Upper lobe of left lung (tissue), 6 donors: ENCODE measurements at places on chromosomes 16 and 17. TPM values are rescaled to one million over a fixed set of nuclear protein-coding genes. Genes with fewer than 3 reads are reported as not detected.

DNA sequence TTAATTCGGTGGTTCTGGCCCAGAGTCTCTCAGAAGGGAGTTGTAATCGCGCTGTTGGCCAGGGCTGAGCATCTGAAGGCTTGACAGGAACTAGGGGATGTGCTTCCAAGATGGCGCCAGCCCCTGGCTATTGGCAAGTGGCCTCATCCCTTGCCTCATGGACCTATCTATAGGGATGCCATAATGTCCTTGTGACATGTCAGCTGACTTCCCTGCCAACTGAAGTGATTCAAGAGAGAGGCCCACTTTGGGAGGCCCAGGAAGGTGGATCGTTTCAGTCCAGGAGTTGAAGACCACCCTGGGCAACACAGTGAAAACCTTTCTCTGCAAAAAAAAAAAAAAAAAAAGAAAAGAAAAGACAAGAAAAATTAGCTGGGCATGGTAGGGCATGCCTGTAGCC lies 15.0 kb upstream of the C16orf87 start:
- H3K36me3 ChIP-seq: no peaks in the 10 kb centered on the region
- no peak overlapping the region for H3K4me3 ChIP-seq
- no peak for DNase-seq
- H3K27me3 ChIP-seq: no peaks in the 10 kb centered on the region
- no peak overlapping the region for H3K27ac ChIP-seq
- peaks cover 6% of the 10 kb centered on the region for H3K4me1 ChIP-seq

MYH13 gene
- not detected for total RNA-seq

GRCh38 chr16:50261707-50262235 lies 4.6 kb upstream of the ADCY7 start:
- no peaks in the 10 kb centered on the region for H3K36me3 ChIP-seq
- peak overlapping the region; percentile 52 for H3K27ac ChIP-seq
- no peak overlapping the region for H3K4me3 ChIP-seq
- peaks cover 27% of the 10 kb centered on the region for H3K4me1 ChIP-seq
- H3K27me3 ChIP-seq: no peaks in the 10 kb centered on the region
- DNase-seq: no peak

GRCh38 chr16:2150418-2151187 lies 2.2 kb downstream of the RAB26 start:
- DNase-seq: peak; percentile 64
- peaks cover 54% of the 10 kb centered on the region for H3K4me1 ChIP-seq
- H3K27me3 ChIP-seq: no peaks in the 10 kb centered on the region
- peaks cover 6% of the 10 kb centered on the region for H3K36me3 ChIP-seq
- H3K27ac ChIP-seq: no peak overlapping the region

PLA2G10 gene
- total RNA-seq: 10.2 TPM

DNA sequence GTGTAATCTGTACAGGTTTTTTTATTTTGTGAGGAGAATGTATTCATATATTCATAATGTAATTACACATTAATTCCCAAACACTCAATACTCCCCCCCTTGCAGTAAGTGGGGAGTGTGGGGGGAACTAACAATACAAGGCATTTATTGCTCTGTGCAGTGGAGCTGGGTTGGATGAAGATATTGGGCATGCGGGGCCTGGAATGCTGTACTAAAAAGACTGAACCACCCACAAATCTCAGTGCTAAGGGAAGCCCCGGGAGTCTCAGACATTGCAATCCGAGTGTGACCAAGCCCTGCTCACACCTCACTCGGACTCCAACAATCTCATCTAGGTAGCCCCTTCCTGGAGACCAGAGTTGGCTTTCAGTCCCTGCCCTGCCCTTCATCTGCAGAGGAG lies 6.0 kb downstream of the PLLP start:
- H3K4me1 ChIP-seq: peaks cover 65% of the 10 kb centered on the region
- no peak overlapping the region for H3K27ac ChIP-seq
- no peak overlapping the region for H3K4me3 ChIP-seq
- H3K36me3 ChIP-seq: no peaks in the 10 kb centered on the region
- no peak for DNase-seq
- H3K27me3 ChIP-seq: no peaks in the 10 kb centered on the region

- H3K36me3 ChIP-seq: no peaks in the 10 kb centered on the region
- H3K4me1 ChIP-seq: no peaks in the 10 kb centered on the region
- no peak for DNase-seq
- no peaks in the 10 kb centered on the region for H3K27me3 ChIP-seq
Observed at GRCh38 chr17:73062726-73063125, 29.8 kb downstream of the SLC39A11 start.

SNAI3 gene
- 7.5 TPM for total RNA-seq

DNA sequence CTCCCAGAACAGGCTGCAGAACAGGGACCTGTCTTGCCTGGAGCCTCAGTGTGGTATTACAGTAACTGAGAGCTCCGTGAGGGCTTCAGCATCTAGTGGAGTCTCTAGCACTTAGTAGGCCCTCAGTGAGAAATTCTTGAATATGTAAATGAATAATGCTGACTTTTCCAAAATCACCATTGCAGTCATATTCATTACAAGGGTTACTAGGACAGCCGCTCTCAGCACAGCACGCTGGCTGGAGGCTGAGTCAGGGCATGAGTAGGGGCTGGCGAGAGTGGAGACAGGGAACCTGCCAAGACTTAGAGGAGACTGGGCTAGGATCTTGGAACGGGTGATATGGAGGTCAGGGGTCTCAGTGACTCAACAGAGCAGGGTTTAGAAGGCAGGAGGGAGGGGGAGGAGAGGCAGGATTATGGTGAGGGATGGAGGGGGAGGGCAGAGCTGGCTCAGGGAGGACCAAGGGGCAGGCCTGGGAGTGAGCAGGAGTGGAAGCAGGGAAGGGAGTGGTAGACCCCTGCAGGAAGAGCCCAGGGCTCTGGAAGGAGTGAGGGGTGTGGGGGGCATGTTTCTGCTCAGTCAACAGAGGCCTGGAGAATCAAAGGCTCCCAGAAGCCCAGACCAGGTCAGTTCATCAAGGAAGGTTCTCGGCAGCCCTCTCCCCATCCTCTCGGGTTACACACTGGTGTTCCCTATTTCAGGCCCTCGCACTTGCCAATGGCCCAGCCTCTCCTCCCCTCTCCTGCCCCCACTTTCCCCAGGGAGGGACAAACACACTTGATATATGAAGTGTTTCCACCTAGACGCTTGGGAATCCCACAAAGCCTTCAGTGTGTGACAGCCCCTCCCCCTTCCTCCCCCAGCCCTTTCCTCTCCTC lies 42.3 kb downstream of the FZD2 start:
- no peak for DNase-seq
- H3K27ac ChIP-seq: peak overlapping the region; percentile 1
- no peaks in the 10 kb centered on the region for H3K27me3 ChIP-seq
- no peak overlapping the region for H3K4me3 ChIP-seq
- H3K4me1 ChIP-seq: no peaks in the 10 kb centered on the region

DNA sequence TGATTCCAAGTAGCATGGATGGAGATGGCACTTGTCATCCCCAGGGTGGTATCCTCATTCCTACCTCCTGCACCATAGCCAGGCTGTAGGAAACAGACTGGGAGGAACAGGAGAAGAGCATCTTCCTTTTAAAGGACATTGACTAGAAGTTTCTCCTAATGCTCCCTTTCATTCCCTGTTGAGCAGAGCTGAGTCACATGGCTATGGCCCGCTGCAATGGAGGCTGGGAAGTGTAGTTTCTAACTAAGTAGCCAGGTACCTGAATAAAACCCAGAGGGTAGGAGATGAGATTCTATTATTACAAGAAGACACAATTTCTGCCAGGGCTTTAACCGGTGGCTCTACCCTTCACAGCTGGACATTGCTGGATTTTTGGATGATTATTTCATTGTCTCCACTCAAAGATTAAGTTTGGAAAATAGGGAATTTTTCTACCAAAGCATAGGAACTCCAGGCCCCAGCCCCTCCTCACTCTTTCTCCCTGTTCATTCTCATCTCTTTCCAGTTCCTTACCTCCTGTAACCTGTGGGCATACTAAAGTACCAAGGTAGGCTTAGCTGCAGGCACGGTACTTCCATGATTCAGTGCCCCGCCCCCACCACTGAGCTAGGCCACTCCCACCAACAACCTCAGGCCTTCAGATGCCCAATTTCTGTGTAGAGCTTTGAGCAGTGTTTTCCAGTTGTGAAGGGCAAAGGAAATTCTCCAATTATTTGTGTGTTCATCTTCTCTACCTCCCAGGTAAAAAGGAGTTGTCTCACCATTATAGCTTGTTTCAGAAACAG lies 378.3 kb downstream of the CDH13 start:
- H3K27me3 ChIP-seq: no peaks in the 10 kb centered on the region
- peaks cover 15% of the 10 kb centered on the region for H3K4me1 ChIP-seq
- H3K36me3 ChIP-seq: no peaks in the 10 kb centered on the region
- no peak overlapping the region for H3K4me3 ChIP-seq
- no peak for DNase-seq
- H3K27ac ChIP-seq: no peak overlapping the region

- no peak for DNase-seq
- no peaks in the 10 kb centered on the region for H3K27me3 ChIP-seq
Observed at GRCh38 chr17:77856551-77857305, 101.8 kb upstream of the TNRC6C start.

C17orf107 gene
- 2.6 TPM for total RNA-seq

- H3K36me3 ChIP-seq: no peaks in the 10 kb centered on the region
- peak; percentile 94 for DNase-seq
- H3K4me3 ChIP-seq: no peak overlapping the region
- no peak overlapping the region for H3K27ac ChIP-seq
- no peaks in the 10 kb centered on the region for H3K4me1 ChIP-seq
Observed at GRCh38 chr17:74671031-74671771, 41.5 kb downstream of the CD300LF start.

DNA sequence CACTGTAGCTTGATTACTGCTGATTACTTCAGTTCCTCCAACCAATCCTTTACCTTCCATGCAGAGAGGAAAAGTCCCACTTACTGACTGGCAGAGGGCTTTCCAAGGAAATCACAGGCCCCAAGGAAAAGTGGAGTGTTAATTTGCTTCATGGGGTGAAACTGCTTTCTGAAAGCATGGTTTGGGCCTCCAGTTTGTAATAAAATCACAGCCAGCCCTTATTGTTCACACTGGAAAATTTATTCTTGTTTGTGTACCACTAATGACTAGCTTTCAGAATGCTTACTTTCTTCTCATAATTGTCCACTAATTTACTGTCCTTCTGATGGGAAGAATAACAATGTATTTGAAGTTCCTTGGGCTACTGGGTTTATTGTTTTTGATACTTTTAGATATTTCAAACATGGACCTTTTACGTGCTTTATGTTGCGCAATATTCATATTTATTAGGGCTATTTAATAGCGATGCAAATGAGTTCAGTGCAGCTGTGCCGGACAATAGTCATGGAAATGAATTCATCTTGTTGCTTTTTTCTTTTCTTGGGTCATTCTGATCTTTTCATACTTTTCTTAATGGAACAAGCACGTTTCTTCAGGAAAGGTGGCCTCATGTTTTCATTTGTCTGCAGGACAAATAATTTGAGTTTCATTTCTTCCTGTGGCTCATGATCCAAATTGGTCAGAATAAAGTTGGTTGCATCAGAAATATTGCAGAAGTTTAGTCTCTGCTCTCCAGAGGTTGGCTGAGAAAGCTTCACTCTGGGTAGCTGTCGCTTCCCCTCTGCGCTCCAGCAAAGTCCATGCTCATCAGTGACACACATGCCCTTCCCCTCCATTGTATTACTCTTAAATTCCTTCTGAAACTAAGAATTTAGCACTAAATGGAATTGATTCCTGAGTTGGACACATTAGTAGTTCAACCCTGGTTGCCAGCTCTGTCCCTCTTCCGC lies 128.7 kb downstream of the PRKCA start:
- no peaks in the 10 kb centered on the region for H3K27me3 ChIP-seq
- no peak for DNase-seq
- no peak overlapping the region for H3K4me3 ChIP-seq

- no peak overlapping the region for H3K4me3 ChIP-seq
- DNase-seq: no peak
- H3K27me3 ChIP-seq: no peaks in the 10 kb centered on the region
- no peaks in the 10 kb centered on the region for H3K36me3 ChIP-seq
- H3K27ac ChIP-seq: no peak overlapping the region
Observed at GRCh38 chr16:24318680-24319079, 62.5 kb downstream of the CACNG3 start.

DNA sequence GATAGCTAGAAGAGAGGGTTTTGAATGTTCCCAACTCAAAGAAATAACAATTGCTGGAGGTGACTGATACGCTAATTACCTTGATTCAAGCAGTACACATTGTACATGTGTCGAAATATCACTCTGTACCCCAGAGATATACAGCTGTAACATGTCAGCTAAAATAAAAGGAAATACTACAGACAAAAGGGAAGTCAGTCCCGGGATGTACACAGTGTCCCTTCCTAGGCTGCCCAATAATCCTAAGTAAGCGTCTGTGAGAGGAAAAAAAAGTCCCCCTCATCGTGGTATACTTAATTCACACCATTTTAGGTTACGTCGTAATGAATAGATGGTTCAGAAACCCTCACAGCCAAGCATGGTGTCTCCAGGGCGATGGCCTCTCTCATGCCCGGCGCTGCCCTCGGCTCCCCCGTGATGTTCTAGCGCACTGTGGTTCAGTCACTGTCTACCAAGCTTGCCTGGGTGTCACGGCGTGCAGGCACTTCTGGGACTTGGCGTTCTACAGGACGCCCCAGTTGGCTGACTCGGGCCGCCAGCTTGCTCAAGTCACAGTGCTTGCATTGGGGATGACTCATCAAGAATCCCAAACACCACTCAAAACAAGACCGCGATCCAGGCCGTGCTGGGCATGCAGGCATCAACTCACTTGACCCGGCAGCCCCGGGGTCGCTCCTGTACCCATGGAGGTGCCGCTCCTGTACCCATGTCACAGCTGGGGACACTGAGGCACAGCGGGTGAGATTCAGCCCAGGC lies 27.6 kb downstream of the CCDC40 start:
- no peaks in the 10 kb centered on the region for H3K36me3 ChIP-seq
- no peak overlapping the region for H3K4me3 ChIP-seq
- H3K4me1 ChIP-seq: peaks cover 10% of the 10 kb centered on the region

DNA sequence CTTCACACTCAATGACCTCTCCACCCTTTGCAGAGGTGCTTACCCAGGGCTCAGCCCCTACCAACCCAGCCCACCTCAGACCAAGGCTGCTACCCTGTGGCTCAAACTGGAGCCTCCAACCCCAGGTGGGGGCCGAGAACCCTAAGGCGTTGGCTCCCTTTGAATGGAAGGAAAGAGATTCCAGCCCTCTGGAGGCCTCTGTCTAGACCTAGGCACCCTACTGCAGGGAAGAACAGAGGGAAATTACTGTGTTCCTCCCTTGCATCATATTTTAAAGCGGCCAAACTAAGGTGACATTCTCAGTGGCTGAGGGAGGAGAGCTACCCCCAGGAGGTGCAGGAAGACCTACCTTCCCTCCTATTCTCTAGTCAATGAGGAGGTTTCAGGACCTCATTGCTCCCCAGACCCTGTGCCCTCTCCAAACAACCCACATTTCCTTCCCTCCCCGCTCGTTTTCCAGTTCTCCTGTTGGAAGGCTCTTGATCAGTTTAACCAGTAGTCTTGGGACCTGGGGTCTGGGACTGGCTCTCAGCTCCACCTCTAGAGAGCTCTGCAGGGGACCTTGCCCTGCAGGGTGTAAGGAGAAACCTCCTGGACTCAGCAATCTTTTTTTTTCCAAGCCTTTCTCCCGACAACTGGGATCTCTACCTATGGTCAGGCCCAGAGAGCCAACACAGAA lies 5.5 kb upstream of the HOXB8 start:
- peaks cover 90% of the 10 kb centered on the region for H3K27me3 ChIP-seq
- H3K27ac ChIP-seq: no peak overlapping the region
- peaks cover 25% of the 10 kb centered on the region for H3K4me1 ChIP-seq
- H3K4me3 ChIP-seq: no peak overlapping the region
